ENCODE measurements at places on chromosomes 2 and 18.

DNA sequence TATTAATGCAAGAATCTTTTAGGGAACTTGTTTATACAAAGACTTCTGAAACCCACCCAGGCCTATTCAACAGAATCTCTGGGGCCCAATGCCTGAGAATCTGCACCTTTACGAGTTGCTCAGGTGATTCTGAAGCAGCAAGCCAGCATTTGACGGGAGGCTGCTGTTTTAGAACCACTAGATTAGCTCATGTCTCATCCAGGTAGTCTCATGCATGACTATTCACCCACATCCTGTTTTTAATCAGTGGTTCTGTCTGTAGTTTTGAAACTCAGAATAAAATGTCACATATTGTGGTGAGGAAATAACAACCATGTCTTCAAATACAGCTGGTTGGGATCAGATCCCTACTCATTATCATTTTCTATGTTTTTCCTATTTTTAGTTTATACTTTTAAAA, 39.5 kb downstream of the CYTIP start:
- peak; percentile 55 for DNase-seq

- no peak for DNase-seq
Measured at GRCh38 chr2:172995323-172996244, 80.1 kb upstream of the MAP3K20 start.

DNA sequence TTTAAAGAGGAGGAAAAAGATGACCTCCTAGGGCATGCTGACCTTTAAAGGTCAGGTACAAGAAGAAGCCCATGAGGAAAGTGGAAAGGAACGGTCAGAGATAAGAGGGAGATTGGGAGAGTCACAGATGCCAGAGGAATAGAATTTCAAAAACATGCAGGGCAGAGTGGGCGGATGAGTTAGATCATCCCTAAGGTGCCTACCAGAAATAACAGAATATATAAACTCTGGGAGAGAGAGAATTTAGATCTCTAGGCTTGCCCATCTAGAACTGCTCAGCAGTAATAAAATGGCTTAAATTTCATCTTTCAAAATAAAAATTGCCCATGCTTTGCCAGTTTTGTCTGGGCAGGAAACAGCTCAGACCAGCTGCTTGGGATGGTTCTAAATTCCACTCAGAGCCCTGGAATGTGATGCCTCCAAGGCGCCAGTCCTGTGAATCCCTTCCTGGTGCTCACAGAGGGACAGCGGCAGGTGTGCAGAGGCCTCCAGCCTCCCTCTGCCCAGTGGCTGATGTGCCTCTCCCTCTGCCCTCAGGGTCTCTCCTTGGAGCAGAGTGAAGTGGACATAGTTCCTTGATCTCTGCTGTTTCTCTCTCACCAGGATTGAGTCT, 130.9 kb downstream of the ANTXR1 start:
- no peak for DNase-seq

GRCh38 chr2:151237422-151238025, 24.1 kb downstream of the RBM43 start:
- no peak for DNase-seq

DNA sequence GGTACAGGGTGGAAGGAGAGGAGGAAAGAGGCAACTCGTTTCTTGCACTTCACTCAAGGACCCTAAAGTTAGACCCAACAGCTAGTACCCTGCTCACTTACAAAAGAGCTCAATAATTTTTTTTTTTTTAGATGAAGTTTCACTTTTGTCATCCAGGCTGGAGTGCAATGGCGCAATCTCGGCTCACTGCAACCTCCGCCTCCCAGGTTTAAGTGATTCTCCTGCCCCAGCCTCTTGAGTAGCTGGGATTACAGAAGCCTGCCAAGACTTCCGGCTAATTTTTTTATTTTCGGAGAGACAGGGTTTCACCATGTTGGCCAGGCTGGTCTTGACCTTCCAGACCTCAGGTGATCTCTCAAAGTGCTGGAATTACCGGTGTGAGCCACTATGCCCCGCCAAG, 4.1 kb downstream of the ASB3 start:
- DNase-seq = no peak

DNA sequence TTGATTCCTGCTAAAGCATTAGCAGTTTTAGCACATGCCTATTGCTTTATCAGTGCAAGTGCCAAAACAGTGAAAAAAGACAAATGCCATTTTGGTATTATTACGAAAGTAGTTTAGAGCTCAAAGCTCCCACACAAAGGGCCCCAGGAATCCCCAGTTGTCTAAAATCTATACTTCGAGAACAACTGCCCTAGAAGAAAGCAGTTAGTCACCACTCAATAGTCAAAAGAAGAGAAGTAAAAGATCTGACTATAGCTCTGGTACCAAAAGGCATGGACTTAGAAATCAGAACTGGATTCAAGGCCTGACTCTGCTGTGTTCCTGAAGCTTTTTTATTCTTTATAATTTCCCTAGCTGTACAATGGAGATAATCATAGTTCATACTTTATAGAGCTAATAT, 21.8 kb downstream of the SCN3A start:
- DNase-seq = no peak

GRCh38 chr2:195057001-195057400, 600.0 kb upstream of the SLC39A10 start:
- no peak for DNase-seq

GRCh38 chr2:80154231-80154915, 150.2 kb downstream of the LRRTM1 start:
- DNase-seq = no peak

GRCh38 chr2:120320318-120320851, 25.6 kb upstream of the INHBB start:
- no peak for DNase-seq

- no peak for DNase-seq
Measured at GRCh38 chr2:140307532-140307931, 1527.3 kb upstream of the NXPH2 start.

DNA sequence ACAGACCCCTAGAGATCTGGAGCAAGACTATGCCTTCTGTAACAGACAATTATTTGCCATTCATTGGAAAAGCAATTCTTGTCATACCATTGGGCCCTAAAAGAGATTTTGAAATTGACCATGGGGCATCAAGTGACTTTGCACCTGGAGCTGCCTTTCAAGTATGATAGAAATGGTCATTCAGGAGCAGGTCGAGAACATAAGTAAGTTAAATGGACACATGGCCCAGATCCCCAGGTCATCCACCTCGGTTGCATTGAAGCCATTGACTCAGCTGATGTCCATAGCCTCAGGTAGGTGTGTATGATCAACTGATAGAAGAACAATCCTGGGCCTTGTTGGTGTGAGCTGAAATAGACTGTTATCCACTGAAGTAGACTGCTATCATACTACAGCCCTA, 19.3 kb downstream of the CHCHD5 start:
- DNase-seq = no peak

DNA sequence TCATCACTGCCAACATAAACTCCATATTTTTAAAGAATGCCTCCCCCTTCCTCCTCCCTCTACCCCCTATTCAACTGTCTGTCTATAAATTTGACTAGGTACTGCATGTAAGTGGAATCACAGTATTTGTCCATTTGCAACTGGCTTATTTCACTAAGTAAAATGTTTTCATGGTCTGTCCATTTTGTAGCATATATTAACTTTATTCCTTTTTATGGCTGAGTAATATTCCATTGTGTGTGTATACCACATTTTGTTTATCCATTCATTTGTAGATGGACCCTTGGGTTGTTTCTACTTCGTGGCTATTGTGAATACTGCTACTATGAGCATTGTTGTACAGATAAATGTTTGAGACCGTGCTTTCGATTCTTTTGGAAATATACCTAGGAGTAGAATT, 10.7 kb downstream of the SEH1L start:
- DNase-seq = no peak

- no peak for DNase-seq
Measured at GRCh38 chr2:174325373-174326160, 9.2 kb upstream of the SP9 start.

- DNase-seq = no peak
Measured at GRCh38 chr2:118721817-118722551, 125.5 kb downstream of the EN1 start.

GRCh38 chr2:217271813-217272212, 411.9 kb upstream of the TNP1 start:
- DNase-seq = no peak

- DNase-seq = no peak
Measured at GRCh38 chr2:220175967-220176366, 548.5 kb downstream of the SLC4A3 start.

GRCh38 chr2:177724398-177725287, 332.1 kb downstream of the AGPS start:
- DNase-seq = peak; percentile 2

- DNase-seq = no peak
Measured at GRCh38 chr2:130829015-130829414, 7.7 kb upstream of the ARHGEF4 start.

- DNase-seq = no peak
Measured at GRCh38 chr2:170340693-170341068, 162.7 kb downstream of the MYO3B start.

GRCh38 chr18:59876310-59876626, 23.5 kb upstream of the PMAIP1 start:
- no peak for DNase-seq

GRCh38 chr2:174012347-174013314, 47.5 kb upstream of the SP3 start:
- DNase-seq = peak; percentile 5

DNA sequence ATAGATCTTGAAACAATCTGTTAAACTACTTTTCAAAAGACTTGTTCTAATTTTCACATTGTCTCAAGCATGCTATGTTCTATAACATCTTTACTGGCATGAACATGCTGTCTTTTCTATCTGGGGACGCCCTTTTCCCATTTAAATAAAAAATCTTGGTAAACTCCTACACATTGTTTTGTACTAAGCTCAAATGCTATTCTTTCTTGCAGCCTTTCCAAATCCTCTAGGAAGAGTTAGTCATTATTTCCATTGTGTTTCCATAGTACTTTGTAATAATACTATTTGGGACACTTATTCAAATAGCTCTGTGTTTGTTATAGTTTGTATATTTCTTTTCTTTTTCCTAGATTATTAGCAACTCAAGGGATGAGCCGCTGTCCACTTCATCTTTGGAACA, 828.6 kb upstream of the FSHR start:
- DNase-seq = no peak

DNA sequence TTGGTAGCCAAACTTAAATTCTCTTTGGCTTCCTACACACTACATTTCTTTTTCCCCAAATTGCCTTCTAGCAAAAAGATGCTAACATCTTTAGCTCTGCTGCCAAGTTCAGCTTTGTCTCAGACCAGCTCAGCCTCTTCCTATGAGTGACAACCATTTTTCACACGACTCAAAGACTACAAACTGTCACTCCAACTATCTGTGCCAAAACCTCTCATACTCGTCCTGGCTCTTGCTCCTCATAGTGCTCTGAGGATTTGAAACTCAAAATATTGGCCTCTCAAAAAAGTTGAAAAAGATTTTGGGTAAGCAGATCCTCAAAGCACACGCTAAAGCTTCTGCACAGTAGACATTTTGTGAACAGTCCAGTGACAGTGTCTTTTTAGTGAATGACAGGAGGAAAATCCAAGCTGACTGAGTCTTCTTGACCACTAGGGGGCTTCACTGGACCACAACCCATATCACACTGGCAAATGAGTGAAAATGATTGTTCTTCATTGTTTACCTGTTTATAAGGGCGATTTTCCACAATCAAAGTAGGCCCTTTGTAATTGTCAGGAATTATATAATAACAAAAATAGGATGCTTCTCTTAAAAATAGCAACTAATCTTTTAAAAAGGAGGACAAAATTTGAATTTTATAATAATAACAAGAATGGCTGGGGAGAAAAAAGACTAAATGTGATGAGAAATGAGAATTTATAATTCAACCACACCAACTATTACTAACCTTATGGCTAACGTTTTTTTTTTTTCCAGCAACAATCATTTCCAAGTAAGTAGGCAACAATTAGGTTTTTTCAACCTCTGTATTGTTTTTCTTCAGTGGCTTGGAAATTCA, 85.5 kb upstream of the PGAP1 start:
- DNase-seq = no peak

- DNase-seq = no peak
Measured at GRCh38 chr2:85310330-85310729, 17.5 kb downstream of the TGOLN2 start.

DNA sequence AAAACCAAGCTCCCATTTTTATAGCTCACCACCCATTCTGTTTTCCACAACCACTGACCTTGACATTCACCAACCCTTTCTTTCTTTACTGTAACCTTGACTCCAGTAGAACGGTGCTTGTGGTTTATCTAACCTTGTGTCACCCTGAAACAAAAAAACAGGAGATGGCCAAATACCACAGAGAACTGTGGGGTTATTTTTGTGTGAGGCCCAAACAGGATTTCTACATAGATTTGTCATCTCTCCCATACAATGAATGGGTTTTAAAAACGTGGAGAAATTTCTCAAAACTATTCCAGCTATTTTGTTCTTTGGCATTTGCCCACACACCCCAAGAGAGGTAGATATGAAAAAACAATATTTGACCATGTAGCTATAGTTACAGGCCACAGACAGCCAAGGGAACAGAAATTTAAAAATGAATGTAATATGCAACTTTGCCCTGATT, 231.3 kb upstream of the TANK start:
- no peak for DNase-seq

- DNase-seq = no peak
Measured at GRCh38 chr2:3365219-3365618, 12.4 kb downstream of the EIPR1 start.

GRCh38 chr18:44917216-44918141, 236.8 kb downstream of the SETBP1 start:
- DNase-seq = no peak

- no peak for DNase-seq
Measured at GRCh38 chr2:44975571-44976450, 33.4 kb downstream of the SIX2 start.

GRCh38 chr2:168673265-168674189, 128.9 kb upstream of the NOSTRIN start:
- no peak for DNase-seq

DNA sequence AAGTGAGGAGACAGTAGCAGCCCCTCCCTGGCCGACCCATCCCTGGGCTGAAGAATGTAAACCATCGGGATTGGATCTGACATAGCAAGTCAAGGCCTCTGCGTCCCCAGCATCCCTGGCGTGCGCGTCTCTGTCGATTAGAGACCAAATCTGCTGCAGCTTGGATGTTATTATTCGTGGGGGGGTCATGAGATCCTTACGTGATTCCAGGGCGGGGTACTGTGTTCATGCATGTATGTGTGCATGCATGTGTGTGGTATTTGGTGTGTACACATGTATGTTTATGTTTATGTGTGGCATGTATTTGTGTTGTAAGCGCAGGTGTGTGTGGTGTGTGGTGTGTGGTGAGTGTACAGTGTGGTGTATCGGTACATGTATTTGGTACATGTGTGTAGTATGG, 741.8 kb upstream of the SALL3 start:
- no peak for DNase-seq

GRCh38 chr2:172000696-172001361, 1.1 kb downstream of the METAP1D start:
- no peak for DNase-seq

DNA sequence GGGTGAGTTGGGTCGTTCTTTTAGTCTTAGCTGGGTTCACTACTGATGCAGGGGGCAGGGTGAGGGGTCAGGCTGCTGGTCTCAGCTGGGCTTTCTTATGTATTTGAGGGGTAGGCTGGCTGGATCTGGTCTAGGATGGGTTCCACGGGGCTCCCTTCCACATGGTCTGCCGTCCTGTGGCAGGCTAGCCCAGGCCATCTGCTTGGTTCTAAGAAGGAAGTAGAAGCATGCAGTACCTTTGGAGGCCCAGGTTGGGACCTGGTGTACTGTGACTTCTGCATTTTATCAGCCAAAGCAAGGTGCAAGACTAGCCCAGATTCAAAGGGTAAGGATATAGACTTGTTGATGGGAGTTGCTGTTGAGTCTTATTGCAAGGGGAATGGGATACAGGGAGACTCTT, 35.5 kb upstream of the MGAT5 start:
- peak; percentile 22 for DNase-seq

Measured in stimulated activated naive CD4-positive, alpha-beta T cell treated with Interleukin-2 at 50 U/mL for 16 hours (primary cell).